Activated CD4-positive, alpha-beta T cell treated with anti-CD3 and anti-CD28 coated beads for 48 hours (primary cell): ENCODE measurements at places on chromosomes 5 and 9.

GRCh38 chr9:91843623-91844148 lies 106.3 kb downstream of the ROR2 start:
- DNase-seq, result no peak

GRCh38 chr9:83327750-83328622 lies 210.2 kb downstream of the FRMD3 start:
- DNase-seq, result no peak

GRCh38 chr5:61202213-61202612 lies 39.9 kb upstream of the SMIM15 start:
- DNase-seq, result no peak

DNA sequence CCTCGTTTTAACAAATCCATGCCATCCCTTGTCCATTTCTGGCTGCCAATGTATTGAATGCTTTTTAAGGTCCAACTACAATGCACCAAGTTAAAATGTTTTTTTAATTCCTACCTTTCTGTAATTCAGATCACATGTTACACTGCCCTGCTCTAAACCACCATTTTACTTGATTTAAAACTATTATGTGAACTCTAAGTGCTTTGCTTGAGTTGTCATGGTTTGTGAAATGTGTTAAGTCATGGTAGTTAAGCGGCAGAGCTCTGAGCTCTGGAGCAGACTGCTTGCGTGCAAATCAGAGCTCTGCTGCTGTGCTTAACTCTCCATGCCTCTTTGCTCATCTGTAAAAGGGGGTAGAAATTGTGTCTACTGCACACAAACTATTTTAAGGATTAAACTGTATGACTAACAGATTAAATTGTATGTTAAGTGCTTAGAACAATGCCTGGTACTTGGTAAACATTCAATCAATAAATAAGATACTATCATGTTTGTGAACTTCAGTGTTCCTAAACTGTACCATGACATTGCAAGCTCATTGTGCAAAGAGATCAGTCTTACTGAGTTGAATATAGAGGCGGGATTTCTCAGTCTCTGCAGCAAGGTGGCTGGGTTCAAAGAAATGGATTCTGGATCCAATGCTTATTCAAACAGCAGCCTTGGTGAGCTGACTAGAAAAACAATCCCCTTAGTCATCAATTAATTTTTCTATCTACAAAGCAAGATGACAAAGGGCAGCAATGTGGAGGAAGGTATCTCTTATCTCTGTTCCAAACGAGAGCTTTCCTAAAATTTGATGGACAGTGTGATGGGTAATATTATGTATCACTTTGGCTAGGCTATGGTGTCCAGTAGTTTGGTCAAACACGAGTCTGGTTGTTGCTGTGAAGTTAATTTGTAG lies 16.1 kb upstream of the CMBL start:
- DNase-seq, result no peak

- DNase-seq, result no peak
Measured at GRCh38 chr9:32986971-32987370, 14.5 kb downstream of the APTX start.

- DNase-seq, result no peak
Measured at GRCh38 chr5:61177070-61177469, 14.8 kb upstream of the SMIM15 start.

GRCh38 chr5:11619339-11620024 lies 284.8 kb downstream of the CTNND2 start:
- no peak for DNase-seq

- no peak for DNase-seq
Measured at GRCh38 chr9:129484352-129485000, 136.4 kb downstream of the C9orf50 start.
